IMR-90 (cell line): ENCODE measurements at places on chromosomes 12 and 14. TPM values are rescaled to one million over a fixed set of nuclear protein-coding genes. Genes with fewer than 3 reads are reported as not detected.

PLEKHD1 gene
- not detected in 2 replicates for polyA plus RNA-seq

DEPDC4 gene
- 0.39 and 0.79 TPM in 2 replicates for polyA plus RNA-seq

OAS2 gene
- polyA plus RNA-seq = not detected in 2 replicates

DNA sequence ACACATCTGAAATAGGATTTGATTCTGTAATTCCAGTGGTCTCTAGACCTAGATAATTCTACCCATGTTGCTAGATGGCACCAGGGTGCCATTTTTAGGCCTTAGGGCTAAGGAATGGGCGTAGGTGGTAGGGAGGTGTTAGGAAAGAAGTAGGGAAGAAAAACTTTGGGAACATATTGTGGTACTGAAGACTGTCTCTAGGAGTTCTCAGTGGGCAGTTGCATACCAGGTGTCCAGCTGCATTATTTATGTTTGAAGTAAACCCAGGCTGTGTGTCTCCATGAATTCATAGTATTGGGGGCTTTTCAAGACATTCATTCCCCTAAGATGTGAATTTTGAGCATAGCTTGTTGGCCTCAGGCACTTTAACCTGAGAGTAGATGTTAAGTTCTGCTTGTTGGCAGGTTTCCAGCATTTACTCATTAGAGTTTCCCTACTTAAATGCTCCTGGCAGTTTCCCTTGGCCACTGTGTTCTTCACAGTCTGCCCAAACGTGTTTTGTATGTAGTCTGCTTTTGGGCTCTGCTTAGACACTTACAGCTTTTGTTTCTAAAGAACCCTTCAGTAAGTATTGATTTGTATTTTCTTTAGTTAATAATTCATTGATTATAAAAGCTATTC is 31.5 kb upstream of the CCT2 start:
- H3K36me3 ChIP-seq = 0 out of 2 replicates have a peak, but pooled peaks cover 1% of the 10 kb centered on the region
- H3K4me1 ChIP-seq = peaks cover 11% of the 10 kb centered on the region
- DNase-seq = peak; percentile 72

- no peak overlapping the region for H3K4me3 ChIP-seq
- no peak overlapping the region for H3K27ac ChIP-seq
- H3K27me3 ChIP-seq = no peaks in the 10 kb centered on the region; the same call in 1 of the 2 replicates
- H3K36me3 ChIP-seq = no peaks in the 10 kb centered on the region
- DNase-seq = no peak
- H3K4me1 ChIP-seq = no peaks in the 10 kb centered on the region
Measured at GRCh38 chr12:115611477-115611876, 666.0 kb downstream of the MED13L start.
